ENCODE measurements at places on chromosomes 12 and 14.

DNA sequence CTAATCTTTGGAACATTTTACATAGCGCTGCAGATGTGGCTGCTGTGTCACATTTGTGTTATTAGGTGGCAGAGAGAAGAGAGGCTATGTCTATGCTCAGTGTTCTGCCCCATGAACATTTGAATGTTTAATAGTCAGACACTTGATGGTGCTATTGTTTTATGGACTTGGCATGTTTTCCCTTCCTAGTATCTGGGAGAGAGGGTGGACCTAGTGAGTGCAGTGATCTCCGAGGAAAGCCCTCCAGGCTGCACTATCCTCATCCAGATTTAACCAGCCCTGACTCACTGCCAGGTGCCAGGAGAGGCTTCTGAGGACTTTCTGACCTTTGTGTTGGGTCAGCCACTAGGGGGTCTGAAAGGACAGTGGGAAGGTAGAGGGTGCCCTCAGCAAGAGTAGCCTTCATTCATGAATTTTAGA is 24.3 kb downstream of the ZFC3H1 start:
- no peak for DNase-seq

DNA sequence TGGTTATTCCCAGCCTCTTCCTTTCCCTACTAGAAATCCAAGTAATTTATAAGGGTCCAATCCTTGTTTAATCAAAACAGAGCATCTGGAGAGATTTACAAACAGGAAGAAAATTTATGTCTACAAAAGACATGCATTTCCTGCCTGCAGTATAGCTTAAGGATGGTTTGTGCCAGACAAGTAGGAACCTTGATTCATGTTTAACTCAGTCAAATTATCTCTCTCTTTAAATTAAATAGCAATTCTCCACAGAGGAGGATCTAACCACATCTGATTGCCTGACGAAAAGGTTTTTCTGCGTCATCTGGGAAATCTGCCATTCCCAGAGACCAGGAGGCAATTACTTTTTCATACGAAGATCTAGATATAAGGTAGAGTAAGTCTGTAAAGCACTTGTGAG is 105.2 kb downstream of the ZFC3H1 start:
- DNase-seq = peak; percentile 6

GRCh38 chr12:57485695-57486094 is 2.2 kb upstream of the MARS1 start:
- no peak for DNase-seq

DNA sequence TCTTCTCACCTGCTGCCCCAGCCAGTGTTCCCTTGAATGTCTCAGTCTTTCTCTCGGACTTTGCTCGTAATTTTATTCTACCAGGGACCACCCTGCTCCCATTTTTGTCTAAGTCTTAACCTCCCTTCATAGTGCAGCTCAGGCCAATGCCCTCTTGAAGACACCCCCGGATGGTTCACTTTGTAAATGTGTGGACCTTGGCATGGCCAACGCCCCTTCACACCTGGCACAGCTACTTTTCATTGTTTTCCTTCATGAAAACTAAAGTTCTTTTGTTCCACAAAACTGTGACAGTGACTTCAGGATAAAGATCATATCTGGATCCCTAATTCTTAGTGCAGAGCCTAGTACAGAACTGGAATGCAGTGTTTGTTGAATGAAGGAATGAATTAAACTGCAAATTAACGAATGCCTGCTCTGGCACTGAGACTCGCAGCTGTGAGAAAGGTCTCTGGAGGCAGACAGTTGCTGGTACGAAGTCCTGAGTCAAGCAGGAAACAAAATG is 3.5 kb upstream of the RNASE4 start:
- no peak for DNase-seq

DNA sequence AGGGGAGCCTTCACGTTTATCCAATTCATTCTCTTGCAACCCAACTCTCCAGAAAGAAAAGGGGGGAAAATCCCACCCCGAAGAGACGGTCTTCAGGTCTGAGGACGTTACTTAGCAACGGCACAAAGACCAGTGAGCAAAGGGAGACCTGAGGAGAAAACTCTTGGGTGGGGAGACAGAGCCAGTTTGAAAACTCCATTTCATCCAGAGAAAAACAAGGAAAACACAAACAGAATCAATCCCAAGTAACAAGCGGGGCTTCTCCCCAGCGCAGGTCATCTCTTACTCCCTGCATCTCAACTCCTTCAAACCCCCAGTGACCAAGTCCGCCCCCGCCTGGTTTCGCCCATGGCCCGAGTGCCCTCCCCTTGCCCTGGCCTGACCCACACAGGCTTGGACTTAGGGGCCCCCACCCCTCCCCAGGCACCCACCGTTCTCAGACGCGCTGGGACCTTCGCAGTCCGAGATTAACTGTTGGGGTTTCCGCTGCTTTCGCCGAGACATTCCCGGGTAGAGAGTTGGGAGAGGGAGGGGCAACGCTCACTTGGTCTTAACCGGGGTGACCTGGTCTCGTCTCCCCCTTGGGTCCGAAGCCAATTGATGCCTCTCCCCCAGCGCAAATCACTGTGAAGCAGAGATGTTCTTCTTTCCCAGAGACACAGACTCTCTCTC is 10.4 kb upstream of the SALL2 start:
- no peak for DNase-seq

GRCh38 chr12:39807043-39807442 is 187.4 kb upstream of the ABCD2 start:
- no peak for DNase-seq

GRCh38 chr12:110001596-110001995 is 2.4 kb downstream of the ANKRD13A start:
- DNase-seq = peak; percentile 92

GRCh38 chr12:29818916-29819623 is 35.3 kb upstream of the TMTC1 start:
- no peak for DNase-seq

DNA sequence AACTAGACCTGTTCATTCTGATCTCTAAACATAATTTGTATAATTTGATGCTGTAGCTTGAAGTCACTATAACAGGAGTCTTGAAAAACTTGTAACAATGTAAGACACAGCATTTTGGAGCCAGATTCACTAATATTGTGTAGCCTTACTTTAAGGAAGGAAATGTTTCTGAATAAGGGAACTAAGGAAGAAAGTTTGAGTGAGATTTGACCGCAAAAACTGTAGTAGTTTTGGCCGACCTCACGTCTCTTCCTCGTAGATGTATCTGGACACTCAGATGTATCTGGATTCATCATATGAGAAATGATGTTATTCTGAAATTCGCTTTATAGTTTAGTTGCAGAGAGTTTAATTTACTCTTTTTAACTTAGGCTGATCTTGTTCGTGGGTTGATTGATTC is 13.9 kb upstream of the DNAH10 start:
- no peak for DNase-seq

GRCh38 chr12:68253504-68253903 is at the start of gene IL22:
Gene IL22, minus strand, starts transcription at chr12:68253604. Its CDS starts 156 bp downstream, at chr12:68253448.
- DNase-seq = no peak

DNA sequence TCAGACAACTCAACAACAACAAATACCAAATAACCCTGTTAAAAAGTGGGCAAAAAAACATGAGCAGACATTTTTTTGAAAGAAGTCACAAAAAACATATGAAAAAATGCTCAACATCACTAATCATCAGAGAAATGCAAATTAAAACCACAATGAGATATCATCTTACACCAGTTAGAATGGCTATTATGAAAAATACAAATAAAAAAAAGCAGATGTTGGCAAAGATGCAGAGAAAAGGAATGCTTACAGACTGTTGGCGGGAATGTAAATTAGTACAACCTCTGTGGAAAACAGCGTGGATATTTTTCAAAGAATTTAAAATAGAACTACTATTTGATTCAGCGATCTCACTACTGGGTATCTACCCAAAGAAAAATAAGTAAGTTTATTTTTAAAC is 114.0 kb downstream of the SLC38A4 start:
- DNase-seq = peak; percentile 49

GRCh38 chr12:98238515-98239130 is 276.8 kb upstream of the TMPO start:
- DNase-seq = peak; percentile 29

DNA sequence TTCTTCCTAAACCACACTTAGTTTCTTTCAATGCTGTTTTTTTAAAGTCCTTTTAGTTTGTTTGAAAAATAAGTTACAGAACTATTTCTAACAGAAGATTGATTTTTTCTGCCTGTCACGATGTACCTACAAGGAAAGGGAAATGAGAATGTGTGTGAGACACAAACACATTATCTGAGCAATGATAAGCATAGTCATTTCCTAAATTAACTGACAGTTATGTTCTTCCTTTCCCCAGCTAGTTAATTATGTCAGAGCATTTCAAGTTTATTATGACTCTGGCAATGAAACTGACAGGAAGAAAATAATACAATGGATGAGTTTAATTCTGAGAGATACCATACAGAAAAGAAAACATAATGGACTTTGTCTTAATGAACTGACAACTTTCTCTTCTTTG is 21.3 kb upstream of the LDHB start:
- DNase-seq = no peak

DNA sequence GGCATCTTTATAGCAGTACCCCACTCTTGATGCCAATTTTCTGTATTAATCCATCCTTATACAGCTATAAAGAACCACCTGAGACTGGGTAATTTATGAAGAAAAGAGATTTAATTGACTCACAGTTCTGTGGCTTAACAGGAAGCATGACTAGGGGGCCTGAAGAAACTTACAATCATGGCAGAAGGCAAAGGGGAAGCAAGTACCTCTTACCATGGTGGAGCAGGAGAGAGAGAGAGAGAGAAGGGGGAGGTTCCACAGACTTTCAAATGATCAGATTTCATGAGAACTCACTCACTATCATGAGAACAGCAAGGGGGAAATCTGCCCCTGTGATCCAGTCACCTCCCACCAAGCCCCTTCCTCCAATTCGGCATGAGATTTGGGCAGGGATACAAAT is 84.4 kb downstream of the SLC24A4 start:
- no peak for DNase-seq

DNA sequence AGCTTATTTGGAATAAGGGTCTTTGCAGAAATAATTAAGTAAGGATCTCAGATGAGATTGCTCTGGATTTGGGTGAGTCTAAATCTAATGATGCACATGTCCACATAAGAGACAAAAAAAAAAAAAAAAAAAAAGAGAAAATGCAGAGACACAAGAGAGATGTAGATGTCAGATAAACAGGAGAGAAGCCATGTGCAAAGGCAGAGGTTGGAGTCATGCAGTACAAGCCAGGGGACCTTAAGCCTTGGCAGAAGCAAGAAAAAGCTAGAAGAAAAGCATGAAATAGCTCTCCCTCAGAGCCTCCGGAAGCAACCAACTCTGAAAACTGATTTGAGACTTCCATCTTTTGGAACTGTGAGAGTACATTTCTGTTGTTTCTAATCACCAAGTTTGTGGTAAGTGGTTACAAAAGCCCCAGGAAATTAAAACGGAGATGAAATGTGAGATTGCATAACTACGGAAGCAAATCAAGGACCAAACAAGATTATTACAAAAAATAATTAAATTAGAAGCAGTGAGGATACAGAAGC is 1304.0 kb upstream of the SEL1L start:
- DNase-seq = no peak

- DNase-seq = peak; percentile 47
These were observed 482.8 kb upstream of the TBX3 start for GRCh38 chr12:115166698-115167315.

DNA sequence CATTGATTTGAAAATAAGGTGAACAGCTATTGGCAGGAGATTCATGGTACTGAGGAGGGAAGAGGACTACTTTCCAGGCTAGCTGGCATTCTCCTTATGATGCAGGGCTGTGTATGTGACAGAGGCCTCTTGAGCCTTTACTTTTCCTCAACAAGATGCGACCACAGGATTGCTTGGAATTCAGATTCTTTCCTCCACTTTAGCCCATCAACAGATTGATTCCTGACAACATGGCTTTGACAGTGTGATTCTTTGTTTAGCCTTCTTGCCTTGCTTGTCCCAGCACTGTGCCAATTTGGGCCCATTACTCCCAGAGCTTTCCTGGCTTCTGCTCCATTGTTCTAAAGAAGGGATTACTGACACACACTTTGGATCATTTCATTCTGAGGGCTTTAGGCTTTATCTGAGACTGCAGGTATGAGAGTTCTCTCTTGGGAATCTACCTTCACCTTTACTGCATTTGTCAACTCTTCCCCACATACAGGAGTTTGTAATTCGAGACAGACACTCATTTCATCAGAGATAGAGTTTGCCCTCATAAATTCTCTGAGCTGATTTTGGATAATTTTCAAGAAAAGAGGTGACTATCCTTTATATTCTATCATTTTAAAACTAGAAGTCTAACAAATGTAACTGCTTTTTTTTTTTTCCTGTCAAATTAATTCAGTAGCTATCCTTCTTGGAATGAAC is 206.4 kb upstream of the GZMB start:
- no peak for DNase-seq

GRCh38 chr14:23877111-23877510 is 76.5 kb upstream of the DHRS4 start:
- DNase-seq = no peak

GRCh38 chr12:114726092-114726710 is 42.2 kb upstream of the TBX3 start:
- no peak for DNase-seq

- DNase-seq = peak; percentile 28
These were observed 941 bp downstream of the ZDHHC17 start for GRCh38 chr12:76764856-76765255.

GRCh38 chr14:104161602-104162367 is 23.4 kb downstream of the KIF26A start:
- no peak for DNase-seq

- DNase-seq = no peak
These were observed 2.7 kb downstream of the STK38L start for GRCh38 chr12:27246774-27247173.

GRCh38 chr14:97101561-97101960 is 304.4 kb downstream of the VRK1 start:
- DNase-seq = no peak

DNA sequence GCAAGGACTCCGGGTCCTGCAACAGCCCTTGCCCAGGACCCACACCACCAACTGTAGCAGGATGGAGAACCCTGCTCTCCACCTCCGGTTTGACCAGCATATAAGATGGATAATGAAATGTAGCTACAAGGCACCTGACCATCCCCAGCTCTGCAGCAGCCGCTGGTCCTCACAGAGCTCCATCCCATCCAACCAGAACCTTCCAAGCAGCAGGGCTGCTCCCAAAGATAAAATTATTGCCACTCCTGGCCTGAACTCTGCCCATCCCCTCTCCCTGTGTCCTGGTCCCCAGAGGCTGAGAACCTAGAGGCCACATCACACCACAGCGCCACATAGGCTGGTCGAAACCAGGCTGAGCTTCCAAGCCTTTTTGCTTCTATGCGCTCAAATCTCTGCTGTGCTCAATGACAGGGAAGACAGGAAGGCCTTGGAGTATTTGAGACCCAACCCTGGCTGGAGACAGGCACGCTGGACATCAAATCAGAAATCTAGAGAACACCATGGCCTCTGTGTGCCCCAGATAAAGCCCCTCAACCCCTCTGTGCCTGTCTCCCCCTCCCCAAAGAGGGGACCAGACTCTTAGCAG is 4.2 kb downstream of the CDK2AP1 start:
- no peak for DNase-seq

DNA sequence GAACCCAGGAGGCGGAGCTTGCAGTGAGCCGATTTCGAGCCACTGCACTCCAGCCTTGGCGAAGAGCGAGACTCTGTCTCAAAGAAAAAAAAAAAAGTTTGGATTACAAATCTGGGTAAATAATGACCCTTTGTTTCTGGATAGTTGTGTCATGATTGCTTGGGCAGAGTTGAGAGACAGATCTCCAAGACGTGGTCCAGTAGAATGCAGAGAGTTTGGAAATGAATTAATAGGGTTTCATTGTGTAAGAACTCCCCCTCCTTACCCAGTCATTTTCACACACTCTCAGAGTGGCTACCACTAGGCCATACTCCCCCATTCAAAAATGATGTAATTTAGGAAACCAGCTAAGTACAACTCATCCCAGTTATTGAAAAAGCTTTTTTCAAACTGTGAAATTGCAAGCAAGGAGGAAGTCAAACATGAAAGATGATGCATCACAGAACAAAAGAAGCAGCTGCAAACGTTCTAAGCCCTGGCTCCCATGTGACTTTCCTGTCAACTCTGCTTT is 1331.9 kb downstream of the AACS start:
- no peak for DNase-seq
